Pulmonary artery endothelial cell (primary cell): ENCODE measurements at places on chromosomes 2 and 18.

DNA sequence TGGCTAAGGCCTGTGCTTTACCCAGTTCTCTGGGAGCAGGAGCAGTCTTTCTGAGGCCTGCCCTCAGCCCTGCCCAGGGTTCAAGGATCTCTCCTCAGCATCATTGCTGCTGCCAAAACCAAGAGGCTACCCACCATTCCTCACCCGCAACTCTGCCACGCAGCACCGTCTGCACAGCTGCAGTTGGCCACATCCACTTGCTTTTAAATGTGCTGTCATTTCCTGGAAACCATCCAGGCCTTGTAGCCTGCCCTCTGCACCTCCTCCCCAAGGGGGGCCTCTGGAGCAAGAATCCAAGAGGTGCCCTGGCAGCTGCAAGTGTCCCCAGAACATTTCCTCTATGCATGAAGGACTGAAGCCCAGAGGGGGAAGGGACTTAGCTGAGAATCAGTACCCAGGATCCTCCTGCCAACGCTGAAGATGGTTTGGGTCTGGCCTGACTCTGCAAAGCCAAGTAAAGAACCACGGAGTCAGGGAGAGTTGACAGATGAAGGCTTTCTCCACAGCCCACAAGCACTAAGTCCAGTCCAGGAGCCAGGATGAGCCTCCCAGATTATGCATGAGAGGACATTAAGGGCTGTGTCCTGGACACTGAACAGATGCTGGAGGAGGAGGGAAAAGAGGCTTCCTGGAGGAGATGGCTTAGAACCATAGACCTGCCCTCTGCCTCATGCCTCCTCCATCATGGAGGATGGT is 14.9 kb downstream of the EMX1 start:
- no peak for DNase-seq

DNA sequence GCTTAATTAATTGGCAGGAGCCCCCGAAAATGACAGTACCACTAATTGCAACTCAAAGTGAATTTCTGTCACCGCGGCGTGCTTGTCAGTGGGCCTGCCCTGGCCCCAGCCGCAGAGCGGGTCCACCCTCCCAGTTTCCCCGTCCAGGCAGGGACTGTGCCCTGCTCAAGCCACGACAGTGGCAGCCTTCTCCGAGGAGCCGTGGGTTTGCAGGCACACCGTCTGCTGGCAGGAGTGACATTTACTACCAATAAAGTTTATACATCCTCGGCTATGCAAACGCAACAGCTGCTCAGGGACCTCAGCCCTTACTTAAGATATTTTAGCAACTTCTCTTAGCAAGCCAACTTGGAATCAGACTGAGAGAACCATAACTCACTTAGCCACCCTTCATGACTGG is 112.7 kb downstream of the GBX2 start:
- no peak for DNase-seq

GRCh38 chr2:85853499-85854165 is 35.2 kb downstream of the ST3GAL5 start:
- DNase-seq = no peak

GRCh38 chr2:30620102-30620501 is 173.1 kb downstream of the LCLAT1 start:
- DNase-seq = no peak

DNA sequence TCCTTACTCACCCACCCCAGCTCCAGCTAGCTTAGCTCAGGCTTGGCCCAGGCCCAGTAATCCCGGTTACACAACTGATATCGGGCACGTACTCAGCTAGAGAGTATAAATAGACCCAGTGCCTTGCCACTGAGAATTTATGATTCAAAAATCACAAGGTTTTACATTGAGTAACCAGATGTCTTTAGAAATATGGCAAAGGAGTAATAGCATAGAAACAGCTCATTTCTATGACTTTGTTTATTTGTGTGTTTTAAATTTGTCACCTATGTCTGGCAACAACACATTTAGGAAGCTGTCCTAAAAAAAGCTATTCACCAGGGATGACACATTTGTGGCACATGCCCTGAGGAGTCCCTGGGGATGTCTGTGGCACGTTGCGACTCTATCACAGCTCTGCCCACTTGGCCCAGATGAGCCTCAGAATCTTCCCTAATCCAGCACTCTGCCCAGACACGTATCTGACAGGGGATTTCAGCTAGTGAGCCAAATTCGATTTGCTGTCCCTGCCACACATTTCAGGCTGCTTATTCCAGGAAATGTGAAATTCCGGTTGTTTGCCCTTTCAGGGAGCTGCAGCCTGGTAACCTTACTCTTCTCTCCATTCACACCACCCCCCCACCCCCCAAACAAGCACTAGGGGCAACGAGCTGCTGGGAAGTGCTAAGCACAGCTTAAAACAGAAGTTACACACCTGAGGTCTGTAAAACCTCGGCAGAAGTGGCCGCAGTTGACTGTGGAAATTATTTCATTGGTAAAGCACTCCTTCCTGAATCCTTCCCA is 85.4 kb upstream of the ZCCHC2 start:
- no peak for DNase-seq

GRCh38 chr2:193627187-193627926 is 1432.6 kb upstream of the TMEFF2 start:
- no peak for DNase-seq

- DNase-seq = no peak
Observed at GRCh38 chr2:10504370-10504993, 56.4 kb upstream of the ODC1 start.

- DNase-seq = no peak
Observed at GRCh38 chr2:238113611-238114010, 13.5 kb downstream of the ESPNL start.

GRCh38 chr2:223712642-223713041 is 110.5 kb upstream of the SCG2 start:
- DNase-seq = no peak

DNA sequence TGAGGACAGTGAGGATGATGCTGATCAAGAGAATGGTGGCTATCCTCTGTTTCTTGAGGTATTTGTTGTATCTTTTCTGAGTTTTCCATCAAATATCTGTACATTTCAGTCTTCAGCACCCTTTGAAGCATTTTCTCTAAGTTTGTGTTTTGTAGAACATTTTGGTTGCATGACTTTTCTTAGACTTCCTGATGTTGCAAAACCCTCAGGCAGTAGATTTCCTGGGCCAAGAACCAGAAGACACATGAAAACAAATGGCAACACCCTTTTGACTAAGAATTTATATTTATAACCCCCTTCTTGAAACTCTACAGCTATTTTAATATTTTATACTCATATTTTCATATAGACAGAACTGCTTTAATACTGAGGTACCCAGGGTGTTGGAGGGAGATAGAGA is 16.2 kb downstream of the HNMT start:
- no peak for DNase-seq

DNA sequence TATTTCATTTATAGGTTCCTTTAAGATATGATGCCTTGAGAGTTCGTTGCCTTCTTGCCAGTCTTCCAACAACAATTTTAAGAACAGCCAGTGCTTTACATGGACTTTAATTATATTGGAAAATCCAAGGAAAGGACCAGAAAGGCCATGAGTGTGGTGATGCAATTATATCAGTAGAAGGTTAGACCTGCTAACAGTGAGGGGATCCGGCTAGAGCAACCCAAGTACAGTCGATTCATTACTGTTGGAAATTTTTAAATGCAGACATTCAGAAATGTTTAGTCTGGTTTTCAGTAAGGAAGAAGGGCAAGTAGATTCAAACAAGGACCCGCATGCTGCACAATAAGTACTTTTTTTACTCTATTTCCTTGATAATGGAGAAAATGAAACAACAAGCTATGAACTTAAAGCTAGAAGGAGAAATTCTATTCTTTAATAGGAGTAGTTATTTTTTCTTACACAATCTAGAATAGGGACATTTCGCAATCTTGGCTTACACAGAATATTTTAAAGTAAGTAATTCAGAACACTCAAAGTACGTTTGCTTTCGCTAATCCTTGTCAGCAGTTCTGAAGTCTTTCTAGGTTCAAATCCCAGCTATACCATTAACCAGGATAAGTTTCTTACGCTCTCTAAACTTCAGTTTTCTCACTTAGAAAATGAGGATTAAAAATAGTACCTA is 405.5 kb downstream of the MEIS1 start:
- no peak for DNase-seq

DNA sequence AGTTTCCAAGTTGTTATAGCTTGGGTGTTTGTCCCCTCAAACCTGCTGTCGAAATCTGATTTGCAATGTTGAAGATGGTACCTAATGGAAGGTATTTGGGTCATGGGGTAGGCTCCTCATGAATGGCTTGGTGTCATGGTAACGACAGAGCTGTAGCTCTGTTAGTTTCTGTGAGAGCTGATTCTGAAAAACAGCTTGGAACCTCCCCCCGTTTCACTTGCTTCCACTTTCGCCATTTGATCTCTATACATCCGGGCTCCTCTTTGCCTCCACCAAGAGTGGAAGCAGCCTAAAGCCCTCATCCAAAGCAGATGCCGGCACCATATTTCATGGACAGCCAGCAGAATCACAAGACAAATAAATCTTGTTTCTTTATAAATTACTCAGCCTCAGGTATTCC is 1035.1 kb upstream of the SLC39A10 start:
- DNase-seq = no peak

- no peak for DNase-seq
Observed at GRCh38 chr2:27856386-27856785, 33.8 kb downstream of the RBKS start.

- DNase-seq = no peak
Observed at GRCh38 chr2:130911482-130911881, 74.8 kb downstream of the ARHGEF4 start.

- DNase-seq = no peak
Observed at GRCh38 chr18:23502516-23503037, 734 bp upstream of the RMC1 start.

DNA sequence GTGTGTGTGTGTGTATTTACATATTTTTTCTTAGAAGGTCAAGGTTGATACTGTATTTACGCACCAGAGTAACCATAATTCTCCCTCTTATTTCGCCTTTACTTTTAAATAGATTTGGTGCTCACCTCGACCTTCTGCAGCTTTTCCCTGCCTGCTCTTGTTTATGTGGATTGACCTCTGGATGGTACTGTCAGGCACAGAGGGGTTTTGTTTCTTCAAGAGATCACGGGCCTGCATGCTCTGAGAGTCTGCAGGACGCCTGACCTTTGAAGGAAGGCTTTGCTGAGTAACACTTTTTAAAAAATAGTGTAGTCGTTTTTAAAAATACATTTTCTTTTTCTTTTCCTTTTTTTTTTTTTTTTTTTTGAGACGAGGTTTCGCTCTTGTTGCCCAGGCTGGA is 18.1 kb upstream of the EFHD1 start:
- DNase-seq = no peak
